ENCODE measurements at places on chromosomes 6 and 20.
A peak's percentile ranks its signal among the peaks of the same experiment; 100 is the strongest.

GRCh38 chr6:166551754-166552495, 34.6 kb downstream of the RAMACL start:
- no peak for DNase-seq

- no peak for DNase-seq
Measured at GRCh38 chr20:34970193-34970840, 14.6 kb downstream of the MYH7B start.

- peak; percentile 14 for DNase-seq
Measured at GRCh38 chr6:129280749-129281148, 397.8 kb downstream of the LAMA2 start.

DNA sequence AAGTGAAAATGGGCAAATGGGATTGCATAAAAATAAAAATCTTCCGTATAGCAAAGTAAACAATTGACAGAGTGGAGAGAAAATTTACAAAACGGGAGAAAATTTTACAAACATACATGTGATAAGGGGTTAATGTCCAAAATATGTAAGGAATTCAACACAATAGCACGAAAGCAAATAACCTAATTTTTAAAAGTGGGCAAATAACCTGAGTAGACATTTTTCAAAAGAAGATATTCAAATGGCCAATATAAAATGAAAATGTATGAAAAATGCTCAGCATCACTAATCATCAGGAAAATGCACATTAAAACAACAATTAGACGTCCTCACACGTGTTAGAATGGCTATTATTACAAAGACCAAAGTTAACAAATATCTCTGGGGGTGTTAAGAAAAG, 441.5 kb downstream of the HTR1B start:
- no peak for DNase-seq

DNA sequence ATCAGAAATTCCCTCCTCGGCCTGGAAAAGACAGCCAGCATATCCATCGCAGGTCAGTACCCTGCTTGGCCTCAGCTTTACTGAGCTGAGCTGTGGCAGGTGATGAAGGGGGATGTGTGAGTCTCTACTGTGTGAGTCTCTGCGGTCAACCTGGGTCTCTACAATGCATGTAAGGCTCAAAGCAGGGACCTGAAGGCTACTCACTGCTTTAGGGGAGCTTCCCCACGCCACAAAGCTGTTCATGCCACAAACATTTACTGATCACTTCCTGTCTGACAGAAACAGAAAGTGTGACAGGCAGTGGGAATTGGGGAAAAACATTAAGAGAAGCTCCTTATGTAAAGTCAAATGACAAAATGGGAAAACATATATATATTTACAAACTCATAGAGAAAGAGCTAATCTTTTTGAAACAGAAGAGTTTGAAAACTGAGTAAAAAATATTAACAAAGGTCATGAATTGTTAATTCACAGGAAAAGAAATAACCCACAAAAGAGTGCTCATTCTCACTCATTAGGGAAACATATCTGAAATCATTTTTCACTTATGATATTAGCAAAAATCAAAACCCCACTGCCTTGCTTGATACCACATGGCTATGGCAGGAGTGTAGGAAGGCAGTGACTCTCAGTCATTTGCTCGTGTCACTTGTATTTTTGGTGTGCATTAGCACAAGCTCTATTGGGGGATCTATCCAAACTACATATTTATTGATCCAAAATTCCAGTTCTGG, 5.8 kb downstream of the BTN3A3 start:
- DNase-seq: no peak

Measured in stimulated activated CD8-positive, alpha-beta memory T cell treated with anti-CD3 and anti-CD28 coated beads, Interleukin-15, amount 100 ng/mL, for 4 hours (primary cell).